SW 1271 (cell line): ENCODE measurements at places on chromosomes 12 and 14.

GRCh38 chr14:99564256-99564925, 39.6 kb downstream of the CCDC85C start:
- DNase-seq = no peak

GRCh38 chr12:109840305-109841074, 7.3 kb upstream of the TRPV4 start:
- no peak for DNase-seq

DNA sequence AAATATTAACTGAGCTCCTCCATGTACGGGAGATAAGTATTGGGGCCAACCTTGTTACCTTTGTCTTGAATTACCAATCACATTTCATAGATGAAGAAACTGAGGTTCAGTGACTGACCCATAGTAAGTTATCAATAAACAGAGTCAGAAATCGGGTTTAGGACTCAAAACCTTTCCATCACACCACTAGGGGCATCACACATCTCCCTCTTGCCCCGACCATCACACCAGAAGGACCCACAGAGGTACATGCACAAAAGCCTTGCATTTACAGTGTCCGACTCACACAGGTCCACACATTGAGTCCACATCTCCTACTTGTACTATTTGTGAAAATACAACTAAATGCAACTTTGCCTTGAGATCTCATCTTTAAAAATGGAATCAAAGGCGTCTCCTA, 29.4 kb downstream of the KCNA5 start:
- no peak for DNase-seq

DNA sequence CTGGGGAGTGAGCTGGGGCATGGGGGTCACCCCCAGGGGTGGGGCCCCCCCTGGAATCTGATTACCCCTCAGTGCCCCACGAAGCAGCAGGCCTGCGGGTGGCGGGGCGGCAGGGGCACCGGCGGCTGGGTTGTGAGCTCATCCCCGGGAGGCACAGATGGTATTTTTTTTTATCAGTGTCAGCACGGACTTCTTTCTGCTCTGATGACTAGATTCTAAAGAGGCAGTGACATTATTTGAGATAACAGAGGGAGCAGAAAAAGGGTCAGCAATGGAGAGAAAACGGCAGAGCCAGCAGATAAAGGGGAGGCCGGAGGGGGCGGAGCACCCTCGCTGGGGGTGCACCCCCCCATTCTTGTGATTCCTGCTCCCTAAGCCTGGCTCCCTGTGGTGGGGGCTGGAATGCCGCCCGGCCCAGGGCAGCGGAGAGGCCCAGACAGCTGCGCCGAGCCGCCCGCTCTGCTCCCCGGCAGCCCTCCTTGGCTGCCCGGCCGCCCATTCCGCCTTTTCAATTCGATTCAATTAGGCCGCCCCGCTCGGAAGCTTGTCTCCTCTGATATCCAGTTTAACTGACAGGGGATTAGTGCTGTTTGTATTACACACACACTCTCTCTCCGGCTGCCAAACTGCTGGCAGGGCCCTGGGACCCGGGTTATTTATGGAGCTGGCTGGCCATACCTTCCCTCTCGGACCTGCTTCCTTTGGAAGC, 32.9 kb downstream of the MVK start:
- DNase-seq = no peak

DNA sequence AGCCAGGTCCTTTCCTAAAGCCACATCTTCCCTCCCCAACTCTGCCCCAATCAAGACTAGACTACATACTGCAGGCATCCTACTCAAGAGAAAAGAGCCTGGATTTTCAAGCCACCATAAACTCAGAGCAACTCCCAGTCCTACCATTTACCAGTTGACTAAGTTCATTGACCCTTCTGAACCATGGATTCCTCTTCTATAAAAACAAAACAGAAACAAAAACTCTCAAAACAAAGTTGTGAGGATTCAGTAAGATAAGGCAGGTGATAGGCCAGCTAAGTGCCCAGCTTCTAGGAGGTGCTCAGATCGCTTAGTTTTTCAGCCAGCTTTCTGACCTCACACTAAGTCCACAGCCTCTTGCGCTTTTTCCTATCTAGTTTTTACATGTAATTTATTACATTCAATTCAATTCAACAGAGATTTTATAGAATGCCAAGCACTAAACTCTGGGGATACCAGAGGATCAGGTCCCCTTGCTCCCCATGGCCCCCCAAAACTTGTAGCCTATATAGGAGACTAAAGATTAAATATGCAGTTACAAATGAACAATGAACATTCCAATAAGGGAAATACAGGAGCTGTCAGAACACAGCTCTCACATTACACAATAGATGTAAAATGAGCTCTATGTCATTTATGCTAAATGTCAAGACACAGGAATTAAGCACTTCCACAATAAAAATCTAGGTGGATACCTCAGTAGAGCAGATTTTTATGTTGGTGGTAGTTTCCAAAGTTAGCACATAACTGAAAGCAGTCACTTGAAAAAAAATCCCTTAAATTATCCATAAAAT, 104.5 kb upstream of the EGLN3 start:
- no peak for DNase-seq

DNA sequence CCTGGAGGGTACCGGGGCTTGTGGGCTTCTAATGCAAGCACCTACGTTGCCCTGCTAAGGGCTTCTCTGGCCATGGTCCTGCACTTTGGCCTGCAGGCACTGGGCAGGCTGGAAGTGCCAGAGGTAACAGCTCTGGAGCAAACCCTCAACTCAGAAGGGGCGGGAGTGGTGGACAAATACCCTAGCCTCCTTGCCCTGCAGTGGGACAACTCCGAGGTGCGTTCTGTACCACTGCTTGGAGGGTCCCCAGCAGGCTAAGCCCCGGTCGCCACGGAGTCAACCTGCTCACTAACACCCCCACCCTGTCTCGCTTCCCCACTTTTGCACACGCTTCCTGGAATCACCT, 20.4 kb upstream of the BEGAIN start:
- DNase-seq = no peak

- no peak for DNase-seq
Measured at GRCh38 chr14:59247801-59248584, 59.5 kb downstream of the DAAM1 start.

- no peak for DNase-seq
Measured at GRCh38 chr12:81570234-81570633, 188.9 kb downstream of the PPFIA2 start.

DNA sequence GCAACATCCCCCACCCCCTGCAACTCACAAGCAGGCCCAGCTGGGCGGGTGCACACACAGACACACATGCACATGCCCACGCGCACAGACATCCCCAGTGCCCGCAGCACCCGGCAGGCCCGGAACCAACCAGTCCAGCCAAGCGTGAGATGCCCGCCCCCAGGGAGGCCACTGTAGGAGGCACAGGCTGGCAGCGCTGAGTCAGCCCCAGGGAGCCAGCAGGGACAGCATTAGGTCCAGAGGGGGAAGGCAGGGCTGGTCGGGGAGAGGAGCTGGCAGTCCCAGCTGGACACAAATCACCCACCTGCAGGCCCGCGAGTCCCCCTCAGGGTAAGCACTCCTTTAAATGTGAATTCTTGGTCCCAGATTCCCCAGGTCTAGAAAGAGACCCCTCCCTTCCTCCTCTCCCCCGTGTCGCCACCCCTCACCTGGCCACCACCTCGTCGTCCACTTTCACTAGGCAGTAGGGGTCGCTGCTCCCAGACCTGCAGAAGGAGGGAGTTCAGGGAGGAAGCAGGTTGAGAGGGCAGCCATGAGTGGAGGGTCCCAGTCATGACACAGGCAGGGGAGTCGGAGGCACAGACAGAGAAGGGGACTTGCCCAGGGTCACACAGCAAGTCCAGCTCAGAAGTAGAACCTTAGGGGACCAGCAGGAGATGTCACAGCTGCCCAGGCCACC, 5.0 kb downstream of the RASAL1 start:
- DNase-seq = no peak

- DNase-seq = no peak
Measured at GRCh38 chr14:34063470-34064164, 112.7 kb upstream of the EGLN3 start.

GRCh38 chr12:101908395-101908794, 31.0 kb downstream of the DRAM1 start:
- DNase-seq = no peak

- no peak for DNase-seq
Measured at GRCh38 chr12:86723326-86723725, 467.1 kb upstream of the MGAT4C start.

- DNase-seq = no peak
Measured at GRCh38 chr14:96267336-96267735, 11.3 kb downstream of the BDKRB1 start.
